Fibroblast of skin of left quadriceps (primary cell): ENCODE measurements at places on chromosomes 13 and 19.

DNA sequence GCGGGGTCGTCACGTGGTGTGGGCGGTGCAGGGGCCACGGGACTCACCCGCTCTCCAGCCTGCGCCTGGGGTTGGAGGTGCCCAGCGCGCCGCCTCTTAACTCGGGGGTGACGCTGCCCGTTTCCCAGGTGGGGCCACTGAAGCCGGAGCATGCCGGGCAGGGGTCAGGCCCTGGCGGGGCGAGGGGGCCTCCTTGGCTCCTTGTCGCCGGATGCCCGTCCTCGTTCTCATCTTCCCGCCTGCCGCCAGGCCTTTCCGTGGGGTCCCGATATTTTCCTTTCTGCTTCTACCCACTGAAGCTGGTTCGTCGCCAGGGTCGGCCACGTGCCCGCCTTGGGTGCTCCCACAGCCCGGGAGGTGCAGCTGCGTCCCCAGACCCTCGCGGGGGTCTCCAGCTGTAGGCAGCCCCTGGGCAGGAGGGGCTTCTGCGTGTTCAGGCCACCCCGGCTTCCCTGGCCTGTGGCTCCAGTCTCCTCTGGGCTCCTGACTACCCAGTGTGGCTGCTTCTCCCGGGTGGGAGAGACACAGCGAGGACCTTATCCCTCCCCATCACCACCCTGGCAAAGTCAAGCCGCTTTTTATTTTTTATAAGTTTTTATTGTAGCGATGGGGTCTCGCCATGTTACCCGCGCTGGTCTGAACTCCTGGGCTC, 772 bp downstream of the FAM174C start:
- no peak for DNase-seq

- DNase-seq: no peak
Observed at GRCh38 chr19:2355168-2356035, 4.7 kb upstream of the TMPRSS9 start.

GRCh38 chr13:98955336-98955735, 22.5 kb downstream of the DOCK9 start:
- DNase-seq: no peak

DNA sequence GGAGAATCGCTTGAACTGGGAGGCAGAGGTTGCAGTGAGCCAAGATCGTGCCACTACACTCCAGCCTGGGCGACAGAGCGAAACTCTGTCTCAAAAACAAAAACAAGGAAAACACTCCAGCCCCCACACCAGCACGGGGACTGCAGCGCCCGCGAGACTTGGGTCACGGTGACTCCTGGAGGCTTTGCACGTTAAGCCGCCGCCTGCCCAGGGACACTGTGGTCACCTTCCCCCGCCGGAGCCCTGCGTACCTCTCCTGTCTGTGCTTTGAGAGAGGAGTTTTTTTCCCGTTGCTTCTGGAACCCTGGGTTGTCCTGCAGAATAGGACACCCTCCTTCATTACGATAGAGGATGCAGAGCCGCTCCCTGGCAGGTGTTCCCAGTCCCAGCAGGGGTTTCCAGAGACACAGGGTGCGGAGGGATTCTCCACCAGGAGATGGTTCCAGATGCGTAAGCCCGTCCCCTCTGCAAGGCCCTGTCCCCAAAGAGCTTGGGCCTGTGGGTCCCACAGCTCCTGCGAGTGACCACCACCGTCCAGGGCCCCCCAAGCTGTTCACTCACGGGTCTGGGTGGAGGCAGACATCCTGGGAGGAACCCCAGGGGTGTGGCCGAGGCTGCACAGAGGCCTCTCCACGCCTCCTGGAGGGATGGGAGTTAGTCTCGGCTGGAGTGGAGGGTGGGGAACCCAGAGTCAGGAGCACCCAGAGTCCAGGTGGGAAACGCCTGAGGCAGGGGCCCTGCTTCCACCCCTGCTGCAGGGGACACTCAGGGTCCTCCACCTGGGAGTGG, 42.8 kb upstream of the NDUFS7 start:
- no peak for DNase-seq
